Stimulated activated CD4-positive, alpha-beta T cell treated with anti-CD3 and anti-CD28 coated beads, TNF-alpha, amount 100 ng/mL, for 1 hour (primary cell): ENCODE measurements at places on chromosomes 16 and 17.

GRCh38 chr16:72110662-72111615, 17.3 kb downstream of the DHX38 start:
- DNase-seq, result no peak

DNA sequence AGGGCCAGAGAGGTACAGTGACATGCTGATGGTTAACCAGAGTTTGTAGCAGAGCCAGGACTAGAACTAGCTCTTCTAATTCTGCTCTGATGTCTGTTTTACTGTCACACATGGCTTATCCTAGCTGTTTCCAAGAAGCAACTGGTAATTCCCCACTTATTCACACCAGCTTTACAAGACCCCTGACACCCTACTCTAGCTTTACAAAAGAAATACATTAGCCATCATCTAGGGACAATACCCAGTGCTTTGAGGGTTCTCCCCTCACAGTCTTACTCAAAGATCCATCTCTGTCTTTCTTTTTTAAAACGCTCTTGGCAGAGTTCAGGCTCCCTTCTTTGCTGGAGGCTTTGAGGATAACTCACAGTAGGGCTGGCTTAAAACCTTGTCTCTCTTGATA, 197.3 kb upstream of the PMFBP1 start:
- no peak for DNase-seq

GRCh38 chr16:23282568-23282967, 19.5 kb upstream of the SCNN1B start:
- no peak for DNase-seq

DNA sequence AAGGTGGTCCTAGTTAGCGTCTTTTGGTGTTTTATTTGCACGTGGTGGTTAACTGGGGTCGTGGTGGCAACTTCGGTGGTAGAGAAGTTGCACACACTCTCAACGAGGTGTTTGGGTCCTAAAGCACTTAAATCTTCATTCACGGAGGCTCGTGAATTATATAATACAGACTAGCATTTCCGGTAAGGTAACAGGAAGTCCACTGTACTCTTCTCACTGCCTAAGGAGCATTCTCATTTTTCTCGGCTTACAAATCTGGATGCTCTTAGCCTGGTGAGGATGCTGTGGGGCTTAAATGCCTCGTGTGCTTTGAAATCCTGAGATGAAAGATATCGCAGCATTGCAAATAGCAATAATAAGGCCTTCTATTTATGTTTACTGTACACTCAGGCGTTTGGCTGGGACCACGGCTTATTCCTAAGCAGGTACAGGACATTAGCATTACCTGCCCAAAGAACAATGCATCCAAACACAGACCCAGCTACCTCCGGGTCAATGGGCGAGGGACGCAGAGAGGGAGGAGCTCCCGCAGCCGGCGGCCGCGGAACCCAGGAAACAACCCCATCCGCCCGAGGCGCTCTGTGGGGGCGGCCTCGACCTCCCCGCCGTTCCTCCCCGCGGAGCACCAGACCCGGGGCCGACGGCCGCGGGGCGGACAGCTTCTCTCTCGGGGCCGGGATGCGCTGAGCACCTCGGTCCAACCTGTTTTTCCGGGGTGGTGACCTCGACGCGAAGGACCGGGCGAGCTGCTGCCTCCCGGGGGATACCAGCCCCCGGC, 856 bp downstream of the DNAJA2 start:
- DNase-seq, result no peak

GRCh38 chr16:66494916-66495315, 55.0 kb downstream of the TK2 start:
- no peak for DNase-seq

- no peak for DNase-seq
Measured at GRCh38 chr17:6599364-6599763, 41.1 kb downstream of the KIAA0753 start.

DNA sequence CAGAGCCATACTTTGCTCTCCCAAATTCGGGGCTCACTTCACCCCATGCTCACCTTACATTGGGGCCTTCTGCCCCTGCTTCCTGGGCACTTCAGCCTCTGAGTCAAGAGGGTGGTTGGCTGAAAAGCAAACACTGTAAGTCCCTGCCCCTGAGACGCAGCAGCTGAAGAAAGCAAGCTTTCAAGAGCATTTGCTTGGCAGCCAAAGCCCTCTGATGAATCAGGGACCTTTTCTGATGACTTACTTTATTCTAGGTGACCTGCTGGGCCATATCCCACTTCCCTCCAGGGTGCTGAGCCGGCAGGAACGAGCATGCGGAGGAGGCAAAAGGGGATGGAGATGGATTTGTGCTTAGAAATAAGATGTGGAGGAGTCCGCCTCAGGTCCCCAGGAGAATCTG, 147.0 kb upstream of the TNRC6C start:
- no peak for DNase-seq

DNA sequence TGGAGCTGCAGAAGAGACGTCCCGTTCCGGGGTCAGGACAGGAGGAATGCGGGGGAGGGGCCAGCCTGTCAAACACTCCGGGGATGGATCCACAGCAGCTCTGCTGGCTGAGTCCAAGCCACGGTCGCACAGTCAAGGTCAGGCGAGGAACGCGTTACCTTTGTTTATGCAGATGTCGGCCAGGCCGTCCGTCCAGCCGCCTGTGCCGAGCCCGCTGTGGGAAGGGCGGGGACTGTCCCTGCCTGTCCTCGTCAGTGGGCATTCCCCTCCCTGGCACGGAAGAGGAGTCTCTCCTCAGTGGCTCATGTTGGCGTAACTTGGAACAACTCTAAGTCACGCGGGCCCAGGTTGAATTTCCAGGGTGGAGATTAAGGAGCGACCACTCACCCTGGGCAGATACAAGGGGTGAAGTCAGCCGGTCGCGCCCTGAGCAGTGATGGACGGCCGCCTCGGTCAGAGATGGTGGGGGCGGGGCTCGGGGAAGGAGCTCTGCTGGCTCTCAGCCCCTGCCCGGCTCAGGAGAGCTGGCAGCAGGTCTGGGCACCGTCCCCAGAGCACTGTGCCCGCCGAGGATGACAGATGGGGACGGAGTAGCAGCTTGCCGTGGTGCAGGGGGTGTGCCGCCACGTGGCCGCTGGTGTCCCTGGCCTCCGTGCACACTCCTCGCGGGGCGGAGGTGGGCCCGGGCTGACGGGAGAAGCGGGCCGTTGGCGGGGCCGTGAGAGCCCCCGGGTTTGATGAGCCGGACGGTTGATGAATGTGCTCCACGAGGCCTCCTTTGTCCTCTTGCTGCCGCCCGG, 7.3 kb downstream of the CACNA1H start:
- no peak for DNase-seq

GRCh38 chr17:42682722-42683403, 532 bp downstream of the CNTNAP1 start:
- DNase-seq, result no peak

- no peak for DNase-seq
Measured at GRCh38 chr17:79948406-79948944, 87.2 kb downstream of the TBC1D16 start.

DNA sequence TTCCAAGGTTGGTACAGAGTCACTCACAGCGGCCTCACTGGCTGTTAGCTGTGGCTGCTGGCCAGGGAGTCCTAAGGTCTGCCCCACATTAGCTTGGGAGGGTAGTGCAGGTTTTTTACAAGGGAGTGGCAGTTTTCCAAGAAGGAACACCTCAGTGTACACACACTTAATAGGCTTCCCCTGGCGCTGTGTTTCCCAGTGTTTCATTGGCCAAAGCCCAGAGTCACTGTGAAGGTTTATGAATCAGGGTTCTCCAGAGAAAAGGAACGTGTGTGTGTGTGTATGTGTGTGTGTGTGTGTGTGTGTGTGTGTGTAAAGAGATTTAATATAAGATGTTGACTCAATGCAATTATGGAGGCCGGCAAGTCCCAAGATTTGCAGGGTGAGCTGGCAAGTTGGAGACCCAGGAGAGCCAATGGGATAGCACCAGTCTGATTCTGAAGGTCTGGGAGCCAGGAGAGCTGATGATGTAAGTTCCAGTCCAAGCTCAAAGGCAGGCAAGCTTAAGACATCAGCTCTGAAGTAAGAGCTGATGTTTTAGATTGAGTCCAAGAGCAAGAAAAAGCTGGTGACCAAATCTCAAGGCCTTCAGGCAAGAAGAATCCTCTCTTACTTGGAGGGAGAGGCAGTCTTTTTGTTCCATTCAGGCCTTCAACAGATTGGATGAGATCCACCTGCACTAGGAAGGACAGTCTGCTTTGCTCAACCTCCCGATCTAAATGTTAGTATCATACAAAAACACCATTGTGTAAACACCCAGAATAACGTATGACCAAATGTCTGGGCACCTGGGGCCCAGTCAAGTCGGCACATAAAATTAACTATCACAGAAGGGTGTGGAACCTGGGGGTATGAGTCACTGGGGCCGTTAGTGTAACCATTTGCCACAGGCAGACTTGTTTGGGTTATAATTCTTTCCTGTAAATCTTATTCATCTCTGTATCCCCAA, 206.8 kb downstream of the PRKCA start:
- peak; percentile 18 for DNase-seq

DNA sequence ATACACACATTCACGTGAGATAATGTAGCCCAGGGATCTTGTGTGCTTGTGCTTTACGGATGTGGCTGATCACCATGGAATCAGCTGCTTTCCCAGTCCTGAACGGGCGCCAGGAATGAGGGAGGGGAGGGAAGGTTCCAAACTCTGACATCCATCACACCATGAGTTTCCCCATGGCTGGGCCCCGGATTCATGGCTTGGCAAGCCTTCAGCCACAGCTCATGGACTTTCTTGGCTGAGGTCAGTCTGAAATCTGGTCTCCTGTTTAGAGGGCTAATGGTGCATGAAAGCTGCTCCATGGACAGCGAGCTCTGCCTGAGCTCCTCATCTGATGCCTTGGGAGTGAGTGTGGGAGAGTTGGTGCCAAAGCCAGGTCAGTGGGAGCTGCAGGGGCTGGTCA, 767.6 kb upstream of the EEF2KMT start:
- no peak for DNase-seq

DNA sequence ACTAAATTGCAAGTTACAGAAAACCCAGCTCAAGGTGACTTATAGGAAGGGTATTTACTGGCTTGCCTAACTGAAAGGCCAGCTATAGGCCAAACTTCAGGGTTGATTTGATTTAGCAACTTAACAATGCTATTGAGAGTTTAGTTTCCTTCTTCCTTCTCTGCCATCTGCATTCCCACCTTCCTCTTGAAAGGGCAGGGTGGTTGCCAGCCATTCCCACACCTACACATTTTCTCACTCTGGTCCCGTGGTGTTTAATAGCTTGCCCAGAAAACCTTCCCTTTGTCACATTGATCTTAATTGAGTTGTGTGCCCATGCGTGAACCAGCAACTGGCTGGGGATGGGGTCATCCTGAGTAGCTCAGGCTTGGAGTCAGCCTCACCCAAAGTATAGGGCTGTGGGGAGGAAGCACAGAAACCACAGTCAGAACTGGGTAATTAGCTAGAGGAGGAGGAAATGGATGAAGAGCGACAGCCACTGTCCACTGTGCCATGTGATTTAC, 194.7 kb downstream of the SPECC1 start:
- no peak for DNase-seq

DNA sequence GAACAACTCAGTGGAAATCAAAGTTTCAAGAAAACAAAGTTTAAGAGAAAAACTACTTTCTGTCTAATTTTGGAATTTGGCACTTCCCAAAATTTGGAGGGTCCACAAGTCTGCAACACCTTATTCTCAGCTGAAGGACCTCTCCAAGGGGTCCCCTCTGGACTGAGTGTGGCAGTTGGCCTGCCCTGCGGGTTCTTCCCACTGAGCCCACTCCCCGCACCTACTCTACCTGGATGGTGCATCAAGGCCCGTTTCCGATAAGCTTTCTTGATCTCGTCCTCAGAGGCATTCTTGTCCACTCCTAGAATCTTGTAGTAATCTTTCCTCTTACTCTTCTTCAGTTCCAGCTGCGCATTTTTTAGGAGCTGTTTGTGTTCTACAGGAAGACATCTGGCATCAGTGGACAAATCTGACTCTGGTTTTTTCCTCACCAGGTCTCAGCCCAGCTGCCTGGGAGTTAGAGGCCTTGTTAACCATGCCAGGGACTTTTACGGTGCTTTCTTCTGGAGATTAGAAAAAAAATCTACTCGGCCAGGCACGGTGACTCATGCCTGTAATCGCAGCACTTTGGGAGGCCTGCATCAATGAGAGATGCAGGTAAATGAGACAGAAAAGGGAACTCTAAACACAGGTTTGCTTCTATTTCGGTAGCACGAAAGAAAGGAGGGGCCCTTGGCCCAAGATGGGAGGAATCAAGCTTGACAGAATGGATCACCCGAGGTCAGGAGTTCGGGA, 15.6 kb downstream of the CNP start:
- no peak for DNase-seq

DNA sequence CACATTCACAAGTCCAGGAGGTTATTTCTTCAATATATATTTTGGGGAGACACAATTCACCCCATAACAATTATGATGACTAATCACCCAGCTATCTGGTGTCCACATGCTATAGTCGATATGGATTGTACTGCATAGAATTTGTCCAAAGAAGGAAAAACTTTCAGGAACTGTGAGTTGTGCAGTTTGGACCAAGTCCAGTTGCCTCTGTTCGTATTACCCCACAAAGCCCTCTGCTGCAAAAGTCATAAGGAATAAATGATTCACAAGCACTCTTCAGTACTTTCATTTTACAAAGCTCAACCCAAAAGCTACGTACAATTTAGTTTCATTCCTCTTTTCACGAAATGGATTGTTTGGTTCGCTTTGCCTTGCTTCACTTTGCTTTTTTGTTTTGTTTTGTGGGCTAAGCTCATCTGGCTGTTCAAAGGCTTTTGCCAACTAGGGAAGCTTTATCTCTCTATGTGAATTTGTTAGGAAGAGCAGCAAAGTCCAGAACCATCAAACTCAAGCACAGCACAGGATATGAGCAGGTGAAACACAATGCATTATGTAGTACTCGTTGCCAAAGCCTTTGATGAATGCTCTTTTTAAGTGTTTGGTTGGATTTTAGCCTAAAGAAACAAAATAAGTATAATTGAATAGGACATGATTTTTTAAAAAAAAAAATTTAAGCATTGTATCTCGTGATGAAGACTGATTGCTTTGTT, 98.6 kb downstream of the ZNF18 start:
- no peak for DNase-seq

DNA sequence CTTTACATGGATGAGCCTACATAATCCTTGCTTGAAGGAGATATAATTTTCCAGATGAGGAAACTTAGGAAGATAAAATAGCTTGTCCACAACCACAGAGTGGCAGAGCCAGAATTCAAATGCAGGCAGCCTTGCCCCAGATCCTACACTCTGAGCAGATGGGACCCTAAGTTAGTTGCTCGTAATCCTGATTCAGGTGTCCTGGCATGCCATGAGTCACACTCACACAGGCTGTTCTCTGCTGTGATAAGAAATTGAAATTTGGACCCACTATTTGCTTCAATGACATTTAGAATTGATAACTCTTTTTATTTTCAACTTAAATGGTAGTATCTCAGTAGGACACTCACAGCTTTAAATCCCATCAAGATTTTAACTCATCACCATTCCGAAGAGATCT, 150.7 kb upstream of the CACNG5 start:
- DNase-seq, result no peak

- DNase-seq, result no peak
Measured at GRCh38 chr17:28860363-28860808, 5.6 kb downstream of the ERAL1 start.

GRCh38 chr16:67801883-67802282, 4.5 kb downstream of the RANBP10 start:
- DNase-seq, result peak; percentile 6
